ENCODE measurements at places on chromosomes 12 and 14.

DNA sequence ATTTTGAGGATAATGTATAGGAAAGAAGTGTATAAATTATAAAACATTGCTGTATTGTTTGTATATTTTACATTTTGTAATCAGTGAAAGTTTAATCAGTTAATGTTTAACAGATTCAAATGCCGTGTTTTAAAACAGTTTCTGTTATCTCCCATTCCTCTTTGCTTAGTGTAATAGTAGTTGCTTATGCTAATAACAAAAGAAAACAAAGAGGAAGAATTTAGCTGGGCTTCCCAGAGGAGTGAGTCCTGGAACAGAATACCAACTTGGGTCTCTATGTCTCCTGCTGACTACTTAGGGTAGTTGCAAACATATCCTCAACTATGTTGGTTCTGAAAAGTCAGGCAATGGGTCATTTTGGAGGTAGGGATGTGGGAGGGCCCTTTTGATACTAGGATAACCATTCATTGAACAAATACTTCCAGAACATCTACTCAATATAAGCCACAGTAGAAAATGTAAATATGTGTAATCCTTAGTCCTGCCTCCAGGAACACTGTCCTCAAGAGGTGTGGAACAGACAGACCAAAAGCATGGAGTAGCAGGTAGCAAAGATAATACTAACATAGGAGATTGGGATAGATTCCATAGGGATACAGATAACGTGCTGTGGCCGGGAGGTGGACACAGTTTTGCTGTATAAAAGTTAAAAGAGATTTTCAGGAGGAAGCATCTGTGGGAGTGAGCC lies 36.1 kb upstream of the EVL start:
- DNase-seq: no peak

GRCh38 chr12:6664902-6665301 lies 2.0 kb upstream of the ING4 start:
- DNase-seq: no peak

- DNase-seq: no peak
These were observed 120.9 kb downstream of the TMTC1 start for GRCh38 chr12:29662734-29663323.

DNA sequence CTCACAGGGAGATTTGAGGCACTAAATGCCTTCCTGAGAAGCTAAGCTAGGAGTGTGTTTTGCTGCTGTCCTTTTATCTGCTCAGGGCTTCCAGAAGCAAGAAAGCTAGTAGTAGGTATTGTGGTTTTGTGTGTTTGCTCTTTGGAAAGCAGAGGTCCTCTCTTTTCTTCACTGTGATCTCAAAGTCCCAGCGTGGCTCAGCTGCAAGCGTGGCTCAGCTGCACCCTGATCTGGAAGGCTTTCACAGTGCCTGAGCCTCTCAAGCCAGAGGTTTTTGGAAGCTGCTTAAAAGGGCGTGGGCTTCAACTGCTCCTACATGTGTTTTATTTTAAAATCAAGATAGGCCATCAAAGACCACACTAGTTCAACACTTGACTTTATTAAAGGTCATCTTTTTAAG lies 337.4 kb upstream of the RGS6 start:
- no peak for DNase-seq

GRCh38 chr14:75181293-75182062 lies 5.1 kb upstream of the TMED10 start:
- no peak for DNase-seq

DNA sequence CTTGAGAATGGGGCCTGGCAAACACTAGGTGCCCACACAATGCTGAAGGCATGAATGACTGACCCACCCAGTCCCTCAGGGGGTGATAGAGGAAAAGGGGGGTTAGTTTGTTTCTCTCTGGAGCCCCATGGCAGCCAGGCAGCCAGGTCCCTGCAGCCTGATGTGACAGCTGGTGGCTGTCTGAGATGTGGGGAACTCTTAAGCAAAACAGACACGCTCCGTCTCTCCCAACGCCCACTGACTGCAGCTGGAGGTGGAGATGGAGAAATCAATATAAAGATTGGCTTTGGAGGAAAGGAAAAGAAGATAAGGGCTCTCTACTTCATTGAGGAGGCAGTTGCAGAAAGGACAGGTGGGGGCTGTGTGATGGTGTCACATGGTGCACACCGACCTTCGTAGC lies 240.8 kb upstream of the LHX5 start:
- no peak for DNase-seq

DNA sequence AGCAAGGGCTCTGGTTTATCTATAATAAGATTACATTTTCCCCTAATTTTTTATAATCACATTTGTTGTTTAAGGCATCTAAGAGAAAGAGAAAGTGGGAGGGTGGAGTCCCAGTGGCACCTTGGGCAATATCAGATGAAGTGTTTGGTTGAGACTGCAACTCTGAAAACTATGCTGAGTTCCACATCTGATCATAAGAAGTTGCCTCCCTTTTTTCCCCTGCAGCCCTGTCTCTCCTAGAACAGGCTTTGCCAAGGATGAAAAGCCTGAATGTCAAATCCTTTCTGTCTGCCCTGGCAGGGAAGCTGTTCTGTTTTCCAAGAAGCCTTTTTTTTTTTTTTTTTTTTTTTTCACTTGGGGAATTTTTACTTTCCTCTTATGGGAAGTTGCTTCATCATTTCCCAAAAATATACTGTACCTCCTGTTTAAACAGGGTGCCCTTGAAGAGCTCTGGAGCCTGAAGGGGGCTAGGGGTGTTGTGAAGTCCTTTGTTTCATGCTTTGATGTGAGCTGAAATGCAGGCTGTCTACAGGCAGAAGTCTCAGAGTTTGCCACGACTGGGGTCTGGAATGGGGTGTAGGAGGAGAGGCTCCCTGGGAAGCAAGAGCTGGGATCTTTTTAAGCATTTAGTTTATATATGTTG lies 71.3 kb downstream of the SUSD6 start:
- no peak for DNase-seq

- peak; percentile 59 for DNase-seq
These were observed 10.9 kb downstream of the HDAC7 start for GRCh38 chr12:47808574-47809365.

- DNase-seq: no peak
These were observed 10.1 kb downstream of the SLC25A29 start for GRCh38 chr14:100296106-100296651.

GRCh38 chr14:93914278-93914677 lies 12.9 kb upstream of the FAM181A start:
- no peak for DNase-seq

- no peak for DNase-seq
These were observed 76.1 kb upstream of the RFX4 start for GRCh38 chr12:106506691-106507090.

DNA sequence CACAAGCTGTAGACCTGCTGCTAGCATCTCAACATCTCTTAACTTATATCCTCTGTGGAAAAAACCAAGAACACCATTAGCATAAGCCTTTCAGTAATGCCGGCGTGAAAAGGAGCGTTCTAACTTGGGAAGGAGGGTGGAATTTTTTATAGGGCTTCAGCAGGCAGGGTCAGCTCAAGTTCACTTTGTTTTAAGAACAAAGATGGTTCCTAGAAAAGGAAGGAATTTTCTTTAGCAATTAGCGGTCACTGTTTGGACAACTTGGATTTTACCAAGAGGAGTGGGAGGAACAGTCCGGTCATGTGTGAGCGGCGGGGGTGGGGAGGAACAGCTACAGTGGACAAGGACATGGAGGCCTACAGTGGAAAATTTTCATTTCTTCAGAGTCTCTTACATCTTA lies 35.9 kb downstream of the BBS10 start:
- DNase-seq: no peak

GRCh38 chr14:71773898-71774481 lies 158.2 kb upstream of the RGS6 start:
- no peak for DNase-seq

DNA sequence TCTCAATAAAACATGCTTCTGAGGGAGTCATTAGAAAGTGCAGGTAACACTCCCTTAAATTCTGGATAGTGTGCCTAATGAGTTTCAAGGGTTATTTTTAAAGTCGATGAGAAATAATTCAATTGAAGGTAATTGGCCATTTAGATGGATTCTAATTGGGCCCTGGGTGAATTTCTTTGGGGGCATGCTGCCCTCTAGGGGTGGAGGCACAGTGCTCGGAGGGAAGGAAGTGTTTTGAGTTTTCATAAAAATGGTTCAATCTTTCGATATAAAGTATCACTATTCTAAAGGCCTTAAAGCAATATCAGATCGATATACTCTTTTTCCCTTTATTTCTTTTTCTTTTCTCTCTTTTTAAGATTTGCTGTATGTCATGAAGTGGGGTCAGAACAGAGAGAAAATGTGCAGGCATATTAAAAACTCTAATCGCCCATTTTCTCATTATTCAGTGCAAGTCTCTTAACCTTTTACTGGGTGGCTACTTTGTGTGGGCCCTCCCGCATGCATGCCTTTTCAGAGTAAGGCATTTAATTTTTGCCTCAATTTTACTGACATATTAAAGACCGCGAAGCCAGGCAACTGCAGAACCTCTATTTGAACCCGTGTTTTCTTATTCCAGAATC lies 25.5 kb downstream of the NKX2-8 start:
- DNase-seq: peak; percentile 49

DNA sequence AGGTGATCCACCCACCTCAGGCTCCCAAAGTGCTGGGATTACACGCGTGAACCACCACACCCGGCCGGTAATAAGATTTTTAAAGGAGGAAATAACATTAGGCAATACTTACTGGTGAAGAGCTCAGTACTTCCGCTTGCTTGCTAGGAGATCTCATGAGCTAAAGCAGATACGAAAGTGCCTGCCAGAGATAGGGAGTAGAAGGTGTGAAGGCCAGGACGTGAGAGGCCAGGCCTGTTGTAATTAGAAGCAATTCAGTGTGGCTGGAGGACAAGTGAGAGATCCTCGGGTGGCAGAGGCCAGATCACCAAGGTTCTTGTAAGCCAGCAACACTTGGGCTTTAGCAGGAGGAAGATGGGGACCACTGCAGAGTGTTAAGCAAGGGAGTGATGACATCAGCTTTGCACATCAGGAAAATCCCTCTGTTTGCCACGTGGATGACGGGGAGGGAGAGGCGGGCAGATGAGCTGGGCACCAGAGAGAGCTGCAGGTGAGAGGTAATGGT lies 7.6 kb downstream of the TECPR2 start:
- no peak for DNase-seq

DNA sequence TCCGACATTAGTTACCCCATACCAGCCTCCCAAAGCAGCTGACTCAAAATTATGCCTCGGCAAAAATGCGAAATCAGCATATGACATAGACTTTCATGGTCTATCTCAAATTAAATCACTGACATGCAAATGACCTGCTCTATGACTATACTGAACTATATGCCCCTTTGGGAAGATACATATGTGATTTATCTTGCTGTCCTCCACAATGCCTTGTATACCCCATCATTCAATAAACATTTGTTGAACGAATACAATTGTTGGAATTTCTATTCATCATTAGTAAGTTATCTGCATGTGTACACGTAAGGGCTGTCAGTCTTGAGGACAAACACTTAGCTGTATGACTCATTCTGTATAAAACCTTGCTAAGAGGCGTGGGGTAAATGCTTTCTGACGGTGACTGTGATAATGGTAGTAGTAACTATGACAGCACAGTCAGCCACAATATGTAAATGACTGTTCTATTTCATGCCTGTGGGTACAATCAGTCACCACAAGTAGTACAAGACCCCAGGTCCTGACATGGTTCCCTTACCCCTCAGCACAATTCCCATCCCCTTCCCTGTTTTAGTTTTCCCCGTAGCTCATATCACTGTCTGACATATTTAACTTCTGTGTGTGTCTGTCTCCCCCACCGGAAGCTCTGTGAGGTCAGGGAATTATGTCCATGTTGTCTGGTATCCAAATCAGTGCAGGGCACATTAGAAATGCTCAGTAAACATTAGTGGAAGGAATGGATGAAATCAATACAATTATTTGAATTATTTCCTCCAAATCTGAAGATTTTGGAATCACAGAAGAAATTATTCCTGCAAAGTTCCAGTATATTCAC lies 42.8 kb downstream of the STXBP6 start:
- no peak for DNase-seq

DNA sequence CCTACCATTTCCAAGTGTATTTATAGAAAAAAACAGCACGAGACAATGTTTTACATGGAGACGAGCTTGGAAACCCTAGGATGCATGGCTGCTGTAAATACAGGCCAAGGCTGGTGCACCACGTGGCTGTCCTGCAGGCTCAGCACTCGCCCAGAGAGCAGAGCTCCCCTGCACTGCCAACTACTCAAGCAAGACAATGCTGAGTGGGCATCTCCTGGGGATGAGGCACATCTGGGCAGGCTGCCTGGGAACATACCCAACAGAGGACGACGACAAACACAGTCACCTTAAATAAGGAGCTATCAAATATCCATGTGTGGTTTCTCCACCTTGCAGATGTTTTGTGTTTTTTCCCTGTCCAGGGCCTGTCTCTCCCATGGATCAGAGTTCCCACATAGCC lies 128.3 kb upstream of the PRMT8 start:
- no peak for DNase-seq

- DNase-seq: no peak
These were observed 378.4 kb downstream of the CCDC91 start for GRCh38 chr12:28568704-28569103.

DNA sequence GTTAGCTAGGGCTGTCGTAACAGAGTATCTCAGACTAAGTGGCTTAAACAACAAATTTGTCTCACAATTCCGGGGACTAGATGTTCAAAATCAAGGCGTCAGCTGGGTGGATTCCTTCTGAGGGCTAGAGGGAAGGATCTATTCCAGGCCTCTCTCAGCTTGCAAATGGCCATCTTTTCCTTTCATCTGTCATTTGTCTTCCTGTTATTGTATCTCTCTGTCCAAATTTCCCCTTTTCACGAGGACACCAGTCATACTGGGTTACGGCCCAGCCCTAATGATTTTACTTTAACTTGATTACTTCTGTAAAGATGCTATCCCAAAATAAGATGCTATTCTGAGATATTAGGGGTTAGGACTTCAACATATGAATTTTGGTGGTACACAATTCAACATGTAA lies 119.0 kb upstream of the CPSF6 start:
- DNase-seq: no peak

GRCh38 chr12:22982635-22983034 lies 357.7 kb downstream of the ETNK1 start:
- DNase-seq: no peak

DNA sequence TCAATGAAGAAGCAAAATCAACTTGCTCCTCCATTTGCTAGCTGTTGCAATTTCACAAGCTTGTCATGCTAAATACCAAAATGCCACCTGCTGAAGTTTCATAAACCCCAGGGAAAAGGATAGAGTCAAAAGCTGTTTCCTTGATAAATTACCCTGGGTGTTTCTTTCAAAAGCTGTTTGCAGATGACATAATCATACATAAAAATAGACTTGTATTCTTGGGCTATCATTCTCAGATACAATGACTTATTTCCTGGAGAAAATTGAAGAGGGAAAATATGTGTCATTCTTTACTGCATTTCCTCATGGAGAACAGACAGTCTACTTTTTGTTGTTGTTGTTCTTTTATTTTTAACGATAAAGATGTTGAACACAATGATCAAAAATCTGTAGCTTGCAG lies 119.2 kb downstream of the GALC start:
- peak; percentile 3 for DNase-seq
